Activated naive CD4-positive, alpha-beta T cell (primary cell): ENCODE measurements at places on chromosomes 13 and 19.

DNA sequence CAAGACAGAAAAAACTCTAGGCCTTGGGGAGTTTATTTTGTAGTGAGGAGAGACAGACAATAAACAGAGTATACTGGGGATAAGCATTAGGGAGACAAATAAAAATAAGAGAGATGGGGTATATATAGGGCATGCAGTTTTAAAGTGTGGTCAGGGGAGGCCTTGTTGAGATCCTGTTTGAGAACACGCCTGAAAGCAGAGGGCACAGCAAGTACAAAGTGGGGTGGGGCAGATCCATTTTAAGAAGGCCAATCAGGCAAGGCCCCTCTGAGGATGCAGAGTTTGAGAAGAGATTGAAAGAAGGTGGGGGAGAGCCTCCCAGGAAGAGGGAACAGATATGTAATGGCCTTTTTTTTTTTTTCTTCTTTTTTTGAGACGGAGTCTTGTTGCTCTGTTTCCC lies 2.1 kb downstream of the PPP2R1A start:
- DNase-seq, result no peak

- peak; percentile 81 for DNase-seq
Observed at GRCh38 chr19:2084993-2085720, 11.0 kb downstream of the MOB3A start.

DNA sequence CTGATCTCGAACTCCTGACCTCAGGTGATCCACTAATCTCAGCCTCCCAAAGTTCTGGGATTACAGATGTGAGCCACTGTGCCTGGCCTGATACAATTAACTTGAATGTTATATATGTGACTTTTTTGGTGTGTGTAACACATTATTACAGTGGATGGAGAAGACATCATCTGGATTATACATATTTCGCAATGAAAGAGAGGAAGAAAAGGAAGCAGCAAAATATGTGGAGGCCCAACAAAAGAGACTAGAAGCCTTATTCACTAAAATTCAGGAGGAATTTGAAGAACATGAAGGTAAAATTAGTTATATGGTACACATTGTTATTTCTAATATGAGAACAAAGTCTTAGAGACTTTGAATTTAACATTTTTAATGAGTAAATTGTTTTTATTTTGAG lies 55.5 kb downstream of the BRCA2 start:
- no peak for DNase-seq

GRCh38 chr19:35673121-35673804 lies 6.9 kb downstream of the UPK1A start:
- no peak for DNase-seq

GRCh38 chr19:17076543-17076991 lies 990 bp downstream of the MYO9B start:
- DNase-seq, result no peak

DNA sequence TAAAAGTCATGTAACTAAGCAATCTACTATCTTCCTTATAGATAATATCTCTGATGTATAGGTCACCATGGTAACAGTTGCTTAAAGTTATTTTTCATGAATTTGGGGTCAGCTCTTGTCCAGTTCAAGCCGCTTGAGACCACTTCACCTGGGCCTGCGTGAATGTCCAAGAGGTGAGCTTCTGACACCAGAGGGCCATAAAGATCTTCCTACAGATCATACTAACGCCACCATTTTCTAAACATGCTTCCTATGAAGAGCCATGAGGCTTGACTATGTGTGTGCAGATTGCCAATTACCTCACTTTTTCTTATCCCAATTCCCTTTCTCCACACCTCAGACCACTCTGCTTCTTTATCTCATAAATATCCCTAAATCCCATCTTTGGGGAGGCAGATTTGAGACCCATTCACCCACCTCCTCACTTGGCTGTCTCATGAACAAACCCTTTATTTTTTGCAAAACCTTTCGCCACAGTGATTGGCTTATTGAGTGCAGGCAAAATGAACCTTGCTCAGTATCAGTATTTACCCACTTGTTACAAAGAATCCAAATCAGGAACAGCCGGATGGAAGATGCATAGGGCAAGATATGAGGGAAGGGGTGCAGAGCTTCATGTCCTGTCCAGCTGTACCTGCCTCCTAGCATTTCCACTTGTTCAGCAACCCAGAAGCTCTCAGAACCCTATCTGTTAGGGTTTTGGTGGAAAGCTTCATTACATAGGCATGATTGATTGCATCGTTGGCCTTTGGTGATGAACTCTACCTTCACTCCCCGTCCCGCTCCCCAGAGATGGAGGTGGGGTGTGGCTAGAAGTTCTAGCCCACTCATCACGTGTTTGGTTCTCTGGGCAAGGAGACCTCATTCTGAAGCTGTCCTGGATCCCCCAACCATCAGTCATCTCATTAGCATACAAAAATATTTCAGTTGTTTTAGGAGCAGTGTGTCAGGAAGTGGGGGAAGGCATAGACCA lies 34.2 kb downstream of the FAM187B start:
- DNase-seq, result no peak

DNA sequence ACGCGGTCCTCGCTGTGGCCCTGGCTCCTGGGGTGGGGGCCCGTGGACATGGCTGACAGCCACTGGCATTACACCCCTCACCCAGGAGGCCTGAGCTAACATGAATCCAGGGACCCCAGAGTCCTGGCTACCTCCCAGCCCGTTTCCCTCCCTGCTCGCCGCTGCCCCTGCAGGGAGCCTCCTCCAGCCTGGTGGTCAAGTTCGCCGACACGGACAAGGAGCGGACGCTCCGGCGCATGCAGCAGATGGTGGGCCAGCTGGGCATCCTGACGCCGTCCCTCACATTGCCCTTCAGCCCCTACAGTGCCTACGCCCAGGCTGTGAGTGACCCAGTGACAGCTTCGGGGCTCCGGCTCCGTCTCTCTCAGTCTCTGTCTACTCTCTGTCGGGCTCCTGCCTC lies 56.6 kb downstream of the CELF5 start:
- no peak for DNase-seq

DNA sequence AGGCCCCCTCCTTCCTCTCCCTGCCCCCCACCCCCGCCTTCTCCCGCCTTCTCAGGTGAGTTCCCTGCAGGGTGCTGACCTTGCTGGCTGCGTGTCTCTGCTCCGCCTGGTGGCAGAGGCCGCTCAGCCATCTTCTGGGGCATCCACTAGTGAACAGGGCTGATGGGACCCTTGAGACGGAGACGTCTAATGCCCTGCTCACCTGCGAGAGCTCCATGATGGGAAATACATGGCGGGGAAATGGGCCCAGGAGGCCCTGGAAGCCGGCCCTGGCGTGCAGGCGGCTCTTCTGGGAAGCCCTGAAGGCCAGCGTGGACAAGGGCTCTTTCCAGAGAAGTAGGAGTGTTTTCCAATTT lies 15.2 kb upstream of the F7 start:
- DNase-seq, result no peak

GRCh38 chr13:80215368-80215767 lies 125.6 kb downstream of the SPRY2 start:
- no peak for DNase-seq

GRCh38 chr13:53501387-53501786 lies 472.8 kb downstream of the OLFM4 start:
- DNase-seq, result no peak

DNA sequence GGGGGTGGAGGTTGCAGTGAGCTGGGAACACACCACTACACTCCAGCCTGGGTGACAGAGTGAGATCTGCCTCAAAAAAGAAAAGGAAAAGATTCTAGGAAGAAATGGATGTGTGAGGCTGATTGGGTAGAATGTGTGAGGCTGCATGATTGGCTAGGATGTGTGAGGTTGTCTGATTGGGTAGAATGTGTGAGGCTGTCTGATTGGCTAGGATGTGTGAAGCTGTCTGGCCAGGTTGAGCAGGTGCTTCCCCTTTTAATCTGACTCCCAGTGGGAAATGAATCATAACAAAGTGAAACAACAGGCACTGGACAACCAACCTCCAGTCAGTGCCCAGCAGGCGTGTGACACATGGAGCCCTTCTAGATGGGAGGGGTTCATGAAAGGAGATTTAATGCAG lies 14.7 kb downstream of the C13orf46 start:
- no peak for DNase-seq

GRCh38 chr13:101291206-101291605 lies 125.1 kb downstream of the NALCN start:
- DNase-seq, result no peak

DNA sequence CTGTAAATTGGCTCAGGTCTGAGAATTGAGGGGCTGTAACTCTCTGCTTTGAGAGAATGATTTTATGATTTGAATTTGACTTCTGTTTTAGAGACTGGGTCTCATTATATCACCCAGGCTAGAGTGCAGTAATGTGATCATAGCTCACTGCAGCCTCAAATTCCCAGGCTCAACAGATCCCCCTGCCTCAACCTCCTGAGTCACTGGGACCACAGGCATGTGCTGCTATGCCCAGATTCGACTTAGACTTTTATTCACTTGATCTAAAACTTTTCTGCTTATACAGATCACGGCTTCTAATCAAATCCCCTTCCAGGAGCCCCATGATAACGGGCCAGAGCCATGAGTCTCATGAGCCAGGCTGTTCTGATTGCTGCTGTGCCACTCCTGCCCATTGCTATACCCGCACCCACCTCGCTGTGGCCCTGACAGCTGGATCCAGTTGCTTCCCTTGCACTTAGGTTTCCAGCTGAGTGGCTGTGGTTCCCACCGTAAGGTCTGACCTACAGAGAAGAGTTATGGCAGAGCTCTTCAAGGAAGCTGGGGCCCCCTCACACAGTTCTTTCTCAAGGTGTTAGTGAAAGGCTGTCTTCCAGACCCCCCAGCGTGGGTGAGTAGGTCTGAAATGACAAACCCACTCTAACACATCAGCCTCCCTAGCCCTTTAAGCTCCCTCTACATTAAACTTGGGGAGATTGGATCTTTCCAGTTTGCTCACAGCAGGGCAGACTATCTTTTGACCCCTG lies 251.2 kb upstream of the SGCG start:
- no peak for DNase-seq

DNA sequence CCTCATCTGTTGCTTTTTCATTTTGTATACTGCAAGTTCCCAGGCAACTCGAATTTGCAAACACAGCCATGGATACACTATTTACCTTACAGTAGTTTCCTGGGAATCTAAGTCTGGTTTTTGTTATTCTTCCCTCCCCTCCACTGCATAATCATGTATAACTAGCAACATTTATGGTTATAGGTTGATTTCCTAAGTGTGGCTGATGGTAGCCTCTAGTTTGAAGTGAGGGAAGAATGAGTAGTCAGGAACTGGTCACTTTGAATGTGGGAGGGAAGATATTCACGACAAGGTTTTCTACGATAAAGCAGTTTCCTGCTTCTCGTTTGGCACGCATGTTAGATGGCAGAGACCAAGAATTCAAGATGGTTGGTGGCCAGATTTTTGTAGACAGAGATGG lies at the start of gene KCNRG:
KCNRG (plus strand) TSS at position 187 of the 400 bp plus-strand sequence; CDS start at position 237, 50 bp downstream.
- no peak for DNase-seq

- DNase-seq, result no peak
Observed at GRCh38 chr13:73038064-73038463, 20.7 kb upstream of the KLF5 start.

DNA sequence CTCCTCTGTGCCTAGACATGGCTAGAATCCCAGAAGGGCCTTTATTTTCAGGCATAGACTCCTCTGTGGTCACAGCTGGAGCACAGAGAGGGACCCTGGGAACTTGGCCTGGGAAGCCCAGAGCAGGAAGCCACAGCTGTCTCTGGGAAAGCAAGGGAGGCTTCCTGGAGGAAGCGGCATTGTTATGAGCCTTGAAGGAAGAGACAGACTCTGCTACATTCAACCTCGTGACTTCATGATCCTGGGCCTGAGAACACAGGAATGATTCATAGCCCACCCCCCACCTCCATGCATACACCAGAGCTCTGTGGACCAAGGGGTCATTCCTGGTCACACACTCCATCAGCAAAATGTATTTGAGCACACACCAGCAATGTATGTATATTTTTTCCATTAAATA lies 8.6 kb downstream of the RDH8 start:
- DNase-seq, result no peak

GRCh38 chr13:23087880-23088279 lies 92.9 kb upstream of the SGCG start:
- DNase-seq, result no peak

GRCh38 chr13:33380487-33381079 lies 95.0 kb upstream of the STARD13 start:
- DNase-seq, result no peak

DNA sequence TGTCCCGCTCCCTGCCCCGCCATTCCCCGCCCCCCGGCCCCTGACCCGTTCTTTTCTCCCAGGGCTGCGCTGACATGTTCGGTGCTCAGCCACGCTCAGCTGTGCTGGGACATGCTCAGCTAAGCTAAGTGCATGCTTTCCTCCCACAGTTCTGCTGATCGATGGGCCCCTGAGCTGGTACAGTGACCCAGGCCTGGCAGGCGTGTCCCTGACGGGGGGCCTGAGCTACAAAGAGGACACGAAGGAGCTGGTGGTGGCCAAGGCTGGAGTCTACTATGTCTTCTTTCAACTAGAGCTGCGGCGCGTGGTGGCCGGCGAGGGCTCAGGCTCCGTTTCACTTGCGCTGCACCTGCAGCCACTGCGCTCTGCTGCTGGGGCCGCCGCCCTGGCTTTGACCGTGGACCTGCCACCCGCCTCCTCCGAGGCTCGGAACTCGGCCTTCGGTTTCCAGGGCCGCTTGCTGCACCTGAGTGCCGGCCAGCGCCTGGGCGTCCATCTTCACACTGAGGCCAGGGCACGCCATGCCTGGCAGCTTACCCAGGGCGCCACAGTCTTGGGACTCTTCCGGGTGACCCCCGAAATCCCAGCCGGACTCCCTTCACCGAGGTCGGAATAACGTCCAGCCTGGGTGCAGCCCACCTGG lies 3.7 kb downstream of the TNFSF9 start:
- no peak for DNase-seq

- DNase-seq, result no peak
Observed at GRCh38 chr13:51230477-51231105, 8.4 kb downstream of the FAM124A start.

DNA sequence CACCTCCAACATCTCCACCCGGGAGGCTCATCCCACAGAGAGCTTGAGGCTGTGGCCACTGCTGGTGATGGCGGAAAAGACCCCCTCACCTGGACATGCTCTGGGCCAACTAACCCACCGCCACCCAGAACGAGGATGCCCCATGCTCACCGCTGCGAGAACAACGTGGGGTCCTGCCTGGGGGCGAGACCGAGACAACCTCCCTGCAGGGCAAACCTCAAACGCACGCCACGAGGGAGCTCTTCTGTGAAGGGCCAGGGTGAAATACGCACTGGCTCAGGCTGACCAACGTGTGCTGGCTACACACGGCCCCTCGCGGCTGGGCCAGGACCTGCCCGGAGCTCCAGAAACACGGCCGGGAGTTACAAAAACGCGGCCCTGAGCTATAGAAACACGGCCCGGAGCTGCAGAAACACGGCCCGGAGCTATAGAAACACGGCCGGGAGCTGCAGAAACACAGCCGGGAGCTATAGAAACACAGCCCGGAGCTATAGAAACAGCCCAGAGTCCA lies 19.0 kb upstream of the PLPP2 start:
- DNase-seq, result no peak
